H1 (cell line): ENCODE measurements at places on chromosomes 4 and X. TPM values are rescaled to one million over a fixed set of nuclear protein-coding genes. Genes with fewer than 3 reads are reported as not detected.

- no peak for DNase-seq
Measured at GRCh38 chr4:180372691-180373090, 1870.5 kb upstream of the TENM3 start.

The RBM46 gene
- polyA plus RNA-seq = 0.06 and 0.12 TPM in 2 replicates

- no peak for DNase-seq
Measured at GRCh38 chrX:642436-643240, 12.0 kb downstream of the SHOX start.

DNA sequence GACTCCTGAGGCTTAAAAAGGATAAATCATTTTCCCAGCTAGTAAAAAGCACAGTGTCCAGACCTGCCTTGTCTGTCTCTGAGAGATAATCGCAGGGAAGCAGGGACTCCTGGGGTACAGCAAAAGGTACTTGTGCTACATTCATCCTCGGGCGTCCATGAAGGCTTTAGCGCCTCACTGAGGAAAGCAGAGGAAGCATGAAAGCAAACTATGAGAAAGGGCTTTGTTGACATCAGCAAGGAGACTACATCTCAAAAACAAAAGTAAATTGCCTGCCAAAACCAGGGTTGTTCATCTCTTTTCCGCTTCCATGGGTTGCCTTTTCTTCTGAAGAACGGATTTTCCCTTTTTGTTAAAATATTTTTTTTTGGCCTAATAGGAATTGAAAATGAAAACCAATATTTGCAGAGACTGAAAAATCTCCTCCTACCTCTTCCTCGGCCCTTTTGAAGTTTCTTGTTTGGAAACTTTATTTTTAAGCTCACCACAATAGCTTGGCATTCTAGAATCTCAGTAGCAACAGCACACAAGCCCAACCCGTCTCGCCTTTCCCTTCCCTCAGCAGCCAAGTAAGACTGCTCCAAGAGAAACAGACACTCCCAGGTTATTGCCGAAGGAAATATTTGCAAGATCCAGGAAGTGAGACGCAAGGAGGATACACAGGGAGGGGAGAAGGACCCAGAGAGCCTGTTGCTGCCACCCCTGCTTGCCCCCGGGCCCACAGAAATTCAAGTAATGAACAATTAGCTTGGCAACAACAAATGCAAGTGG lies 148.3 kb upstream of the DGKK start:
- DNase-seq = no peak

The PDGFC gene
- polyA plus RNA-seq = 0.46 and 0.65 TPM in 2 replicates

- DNase-seq = no peak
Measured at GRCh38 chrX:110171442-110171841, 146.4 kb downstream of the AMMECR1 start.

DNA sequence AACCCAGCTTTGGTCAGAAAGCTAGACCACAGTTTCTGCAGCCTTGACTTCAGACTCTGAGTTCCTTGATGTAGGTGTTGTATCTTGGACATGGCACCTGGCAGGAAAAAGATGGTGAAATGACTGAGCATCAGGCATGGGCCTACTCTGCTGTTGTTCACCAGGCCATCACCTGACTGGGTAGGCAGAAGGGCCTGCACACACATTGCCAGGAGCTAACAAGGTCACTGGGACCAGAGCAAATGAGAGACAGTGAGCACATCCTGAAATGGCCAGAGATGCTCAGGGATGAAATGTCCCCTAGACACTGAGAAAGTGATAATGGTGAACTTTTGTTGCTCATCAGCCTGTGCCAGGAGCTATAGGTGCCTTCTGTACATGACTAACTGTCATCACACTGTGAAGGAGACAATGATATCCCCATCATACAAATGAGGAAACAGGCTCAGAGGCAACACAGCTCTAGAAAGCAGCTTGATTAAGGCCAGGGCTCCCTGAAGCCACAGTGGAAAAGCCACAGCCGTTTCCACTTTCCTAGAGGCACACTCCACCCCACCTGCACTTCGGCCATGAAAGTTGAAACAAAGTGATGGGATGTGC lies 128.3 kb downstream of the TSPAN5 start:
- no peak for DNase-seq

DNA sequence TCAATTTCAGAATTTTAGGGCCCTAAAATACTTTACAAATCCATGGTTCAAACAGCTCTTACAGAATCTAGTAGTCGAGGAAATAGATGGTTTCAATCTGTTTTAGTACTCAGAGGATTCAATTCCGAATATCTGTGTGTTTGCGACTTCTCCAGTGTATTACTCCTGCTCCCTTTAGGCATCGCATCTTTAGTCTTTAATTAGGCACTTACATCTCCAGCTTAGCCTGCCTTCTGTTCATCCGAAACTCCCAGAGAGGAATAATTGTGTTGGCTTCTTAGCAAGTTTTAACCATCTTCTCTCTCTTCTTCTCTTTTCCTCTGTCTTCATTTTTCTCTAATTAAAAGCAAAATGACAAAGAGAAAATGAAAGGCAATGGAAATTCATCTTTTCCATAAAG lies 1901.3 kb upstream of the TENM3 start:
- no peak for DNase-seq
